ENCODE measurements at places on chromosomes 7 and 10. TPM values are rescaled to one million over a fixed set of nuclear protein-coding genes. Genes with fewer than 3 reads are reported as not detected.
A peak's percentile ranks its signal among the peaks of the same experiment; 100 is the strongest.

- no peak overlapping the region for H3K27ac ChIP-seq
- H3K4me3 ChIP-seq: no peak overlapping the region
- no peak for DNase-seq
Observed at GRCh38 chr10:86083664-86084175, 282.9 kb downstream of the GRID1 start.

GRCh38 chr7:48175019-48175418 is 3.8 kb downstream of the ABCA13 start:
- no peak overlapping the region for H3K4me3 ChIP-seq
- no peaks in the 10 kb centered on the region for H3K4me1 ChIP-seq
- no peak for DNase-seq
- no peak overlapping the region for H3K27ac ChIP-seq
- H3K27me3 ChIP-seq: peaks cover 13% of the 10 kb centered on the region

- no peak overlapping the region for H3K4me3 ChIP-seq
- H3K27ac ChIP-seq: no peak overlapping the region
- H3K27me3 ChIP-seq: no peaks in the 10 kb centered on the region
- no peaks in the 10 kb centered on the region for H3K4me1 ChIP-seq
- no peak for DNase-seq
- no peaks in the 10 kb centered on the region for H3K36me3 ChIP-seq
Observed at GRCh38 chr10:115727129-115727528, 545.9 kb downstream of the GFRA1 start.

GRCh38 chr10:124539935-124540641 is 78.5 kb downstream of the LHPP start:
- DNase-seq: peak; percentile 71
- H3K27me3 ChIP-seq: no peaks in the 10 kb centered on the region
- peaks cover 13% of the 10 kb centered on the region for H3K4me1 ChIP-seq
- no peak overlapping the region for H3K4me3 ChIP-seq
- no peak overlapping the region for H3K27ac ChIP-seq
- H3K36me3 ChIP-seq: no peaks in the 10 kb centered on the region

GRCh38 chr7:33423646-33424020 is 294.3 kb downstream of the BBS9 start:
- H3K27ac ChIP-seq: no peak overlapping the region
- no peak for DNase-seq
- H3K4me3 ChIP-seq: no peak overlapping the region
- peaks cover 2% of the 10 kb centered on the region for H3K4me1 ChIP-seq
- H3K27me3 ChIP-seq: no peaks in the 10 kb centered on the region
- H3K36me3 ChIP-seq: no peaks in the 10 kb centered on the region

DNA sequence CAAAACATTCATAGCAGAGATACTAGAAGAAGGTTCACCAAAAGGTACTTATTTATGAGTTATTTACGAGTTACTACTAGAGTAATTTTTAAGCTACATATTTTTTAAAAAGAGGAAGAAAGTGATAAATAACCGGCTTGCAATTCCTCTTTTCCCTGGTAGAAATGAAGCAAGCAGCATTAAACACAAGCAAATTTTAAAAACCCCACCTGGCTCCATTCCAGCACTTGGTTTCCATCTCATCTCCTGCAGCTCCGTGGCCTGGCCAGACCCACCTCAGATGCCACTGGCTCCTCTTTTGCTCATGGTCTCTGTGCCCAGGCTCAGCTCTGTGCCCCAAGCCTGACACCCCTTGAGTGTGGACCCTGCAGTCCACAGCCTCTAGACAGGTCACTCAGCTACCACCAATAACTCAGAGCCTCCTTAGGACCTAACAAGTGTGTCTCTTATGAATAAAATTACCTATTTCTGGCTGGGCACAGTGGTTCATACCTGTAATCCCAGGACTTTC is 479.5 kb downstream of the TNS3 start:
- no peaks in the 10 kb centered on the region for H3K4me1 ChIP-seq
- H3K4me3 ChIP-seq: no peak overlapping the region
- H3K27me3 ChIP-seq: peaks cover 4% of the 10 kb centered on the region

DNA sequence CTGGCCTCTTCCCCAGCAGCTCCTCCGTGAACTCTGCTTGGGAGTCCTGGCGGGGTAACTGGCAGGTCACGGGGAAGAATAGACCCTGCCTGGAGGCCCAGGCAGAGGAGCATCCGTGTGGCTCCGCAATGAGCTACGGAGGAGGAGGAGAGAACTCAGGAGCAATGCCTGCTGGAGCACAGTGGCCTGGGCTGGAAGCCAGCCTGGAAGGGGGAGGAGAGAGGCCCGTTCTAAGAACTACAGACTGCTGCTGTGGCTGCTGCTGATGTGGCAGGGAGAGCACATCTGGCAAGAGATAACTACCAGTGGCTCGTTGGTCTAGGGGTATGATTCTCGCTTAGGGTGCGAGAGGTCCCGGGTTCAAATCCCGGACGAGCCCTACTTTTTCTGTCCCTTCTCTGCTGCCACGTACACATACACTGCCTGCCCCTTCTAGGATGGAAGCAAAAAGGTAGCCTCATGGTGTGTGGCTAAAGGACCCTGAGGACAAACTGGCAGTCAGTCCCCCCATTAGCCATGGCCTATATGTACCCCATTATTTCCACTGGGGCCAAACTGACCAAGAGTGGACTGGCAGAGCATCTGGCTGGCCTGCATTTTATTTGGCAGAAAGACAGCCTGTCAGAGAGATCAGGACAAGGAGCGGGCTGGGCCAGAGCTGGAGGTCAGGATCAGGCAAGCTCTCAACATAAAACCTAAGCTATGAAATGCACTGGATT is 7.7 kb upstream of the OPN1SW start:
- no peak for DNase-seq
- H3K36me3 ChIP-seq: no peaks in the 10 kb centered on the region
- H3K27me3 ChIP-seq: no peaks in the 10 kb centered on the region
- H3K4me1 ChIP-seq: no peaks in the 10 kb centered on the region

GRCh38 chr7:38229884-38230642 is 43.4 kb downstream of the TARP start:
- peaks cover 37% of the 10 kb centered on the region for H3K4me1 ChIP-seq
- H3K36me3 ChIP-seq: peaks cover 23% of the 10 kb centered on the region
- H3K27me3 ChIP-seq: no peaks in the 10 kb centered on the region
- H3K4me3 ChIP-seq: no peak overlapping the region
- H3K27ac ChIP-seq: no peak overlapping the region
- DNase-seq: no peak

DNA sequence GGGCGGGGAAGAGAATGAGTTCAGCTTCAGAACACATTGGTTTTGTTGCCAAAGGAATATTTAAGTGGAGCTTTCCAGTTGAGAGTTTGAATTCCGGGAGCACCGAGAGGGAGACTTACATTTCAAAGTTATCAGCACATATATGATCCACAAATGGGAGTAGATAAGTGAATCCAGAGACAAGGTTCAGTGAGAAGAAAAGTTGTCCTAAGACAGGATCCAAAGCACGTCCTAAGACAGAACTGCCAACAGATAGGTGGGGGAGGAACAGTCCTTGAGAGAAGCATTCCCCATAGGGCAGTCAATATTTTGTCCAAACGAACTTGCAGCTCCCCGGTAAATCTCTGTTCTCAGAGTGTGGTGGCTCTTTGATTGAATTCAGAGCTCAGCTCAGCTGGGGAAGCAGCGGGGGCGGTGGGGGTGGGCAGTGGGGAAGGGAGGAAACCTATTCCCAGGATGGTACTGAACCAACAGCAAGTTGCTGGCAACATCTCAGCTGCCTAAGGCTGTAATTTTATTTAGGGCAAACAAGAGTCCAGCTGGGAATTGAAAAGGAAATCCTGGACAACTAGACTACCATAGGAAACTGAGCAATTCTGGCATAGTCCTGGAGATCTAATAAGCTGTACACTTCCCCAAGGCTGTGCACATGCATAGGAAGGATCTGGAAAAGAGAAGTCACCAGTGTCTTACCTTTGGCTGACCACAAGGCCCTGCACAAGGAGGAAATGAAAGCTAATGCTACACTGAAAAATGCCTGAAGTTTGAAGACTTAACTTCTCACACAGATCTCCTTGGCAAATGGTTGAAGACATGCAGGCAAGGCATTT is 94.2 kb upstream of the CXCL12 start:
- no peak overlapping the region for H3K4me3 ChIP-seq
- no peaks in the 10 kb centered on the region for H3K36me3 ChIP-seq
- no peak overlapping the region for H3K27ac ChIP-seq
- no peak for DNase-seq
- no peaks in the 10 kb centered on the region for H3K4me1 ChIP-seq

Gene ARMH3
- 21.9 TPM for total RNA-seq

Gene ELAPOR2
- 1.6 TPM for total RNA-seq

Gene SLC13A1
- not detected for total RNA-seq

Gene ECHDC3
- 2.0 TPM for total RNA-seq

Gene UCN3
- total RNA-seq: not detected

Gene SFTPA1
- not detected for total RNA-seq

Gene SYT15
- 0.50 TPM for total RNA-seq

Gene SLC18A3
- total RNA-seq: not detected
